ENCODE measurements at places on chromosomes 7 and 10.

DNA sequence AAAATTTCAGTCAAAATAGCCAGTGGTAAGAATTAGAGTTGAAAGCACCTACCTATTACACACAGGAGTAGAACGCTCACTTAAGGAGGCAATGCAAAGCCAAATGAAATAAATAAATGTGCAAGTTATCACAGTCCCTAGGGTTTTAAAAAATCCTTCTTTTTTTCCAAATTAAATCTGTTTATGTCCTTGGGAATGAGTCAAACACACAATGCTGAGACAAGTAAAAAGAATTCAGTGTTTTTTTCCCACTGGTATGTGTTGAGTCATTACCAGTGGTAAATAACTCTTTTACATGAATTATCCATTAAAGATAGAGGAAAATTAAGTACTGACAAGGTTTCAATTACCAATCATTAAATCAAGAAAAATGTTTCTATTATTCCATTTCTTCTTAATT lies 438.6 kb downstream of the TNS3 start:
- no peak for DNase-seq

DNA sequence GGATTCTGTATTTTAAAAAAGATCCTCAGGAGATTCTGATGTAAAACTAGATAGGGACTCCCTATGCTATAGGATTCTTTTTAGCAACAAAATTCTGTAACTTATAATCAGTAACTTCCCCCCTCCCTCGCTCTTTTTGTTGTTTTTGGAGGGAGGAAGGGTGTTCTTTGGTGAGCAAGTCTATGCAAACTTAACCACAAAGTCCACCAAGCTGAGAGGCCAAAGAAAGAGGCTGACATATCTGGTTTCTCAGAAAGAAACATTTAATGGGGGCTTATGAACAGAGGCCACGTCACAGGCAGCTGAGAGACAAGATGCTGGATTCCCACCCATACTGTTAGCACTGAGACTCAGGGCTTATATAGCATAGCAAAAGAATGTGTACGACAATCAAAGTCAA lies 14.3 kb upstream of the ABCB5 start:
- no peak for DNase-seq

- no peak for DNase-seq
These were observed 33.2 kb downstream of the PNPLA8 start for GRCh38 chr7:108492742-108493141.

DNA sequence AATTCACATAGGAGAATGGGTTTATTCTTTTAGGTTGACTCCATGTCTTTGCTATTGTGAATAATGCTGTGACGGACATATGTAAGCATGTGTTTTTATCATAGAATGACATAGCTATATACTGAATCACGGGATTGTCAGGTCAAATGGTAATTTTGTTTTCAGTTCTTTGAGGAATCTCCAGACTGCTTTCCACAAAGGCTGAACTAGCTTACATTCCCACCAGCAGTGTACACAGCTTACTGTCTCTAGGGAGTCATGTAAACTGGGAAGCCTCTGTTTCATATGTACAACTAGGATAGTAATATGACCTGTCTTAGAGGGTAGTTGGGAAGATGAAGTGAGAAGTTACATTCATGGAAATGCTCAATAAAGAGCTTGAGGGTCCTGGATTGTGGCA lies 6.8 kb upstream of the C10orf120 start:
- DNase-seq = no peak

- DNase-seq = no peak
These were observed 84.8 kb upstream of the CCDC6 start for GRCh38 chr10:59991117-59991516.

DNA sequence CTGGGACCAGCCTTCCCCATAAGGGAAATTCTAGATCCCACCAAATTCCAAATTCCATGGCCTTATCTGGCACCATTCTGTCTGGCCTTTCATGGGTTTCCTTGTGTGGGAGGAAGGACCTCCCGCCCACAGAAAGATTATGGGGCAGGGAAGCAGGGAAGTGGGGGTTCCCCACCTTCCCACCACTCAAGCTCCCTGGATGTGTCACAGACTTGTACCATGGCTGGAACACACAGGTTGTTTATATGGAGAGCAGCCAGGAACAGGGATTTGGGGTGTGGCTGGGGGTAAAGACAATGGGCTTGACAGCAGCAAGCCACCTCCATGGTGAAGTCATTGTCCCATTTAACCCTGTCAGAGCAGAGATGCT lies 18.3 kb downstream of the UNC5B start:
- DNase-seq = no peak

DNA sequence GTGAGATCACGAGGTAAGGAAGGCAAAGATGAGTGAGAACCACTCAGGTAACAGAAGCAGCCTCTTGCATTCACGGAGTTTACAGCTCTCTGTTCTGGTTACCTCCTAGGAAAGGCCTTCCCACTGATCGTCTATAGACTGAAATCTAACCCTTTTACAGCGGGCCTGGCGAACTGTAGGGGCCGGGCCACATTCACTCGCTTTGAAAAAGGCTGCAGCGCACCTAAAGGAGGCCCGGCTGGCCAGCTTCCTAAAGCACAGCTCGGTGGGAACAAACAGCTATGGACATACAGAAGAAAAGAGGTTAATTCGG lies 565 bp downstream of the ATP5MK start:
- no peak for DNase-seq

- DNase-seq = no peak
These were observed 564.5 kb upstream of the IGFBP3 start for GRCh38 chr7:46485481-46486065.

GRCh38 chr7:41731493-41732435 lies 28.9 kb upstream of the INHBA start:
- DNase-seq = no peak

DNA sequence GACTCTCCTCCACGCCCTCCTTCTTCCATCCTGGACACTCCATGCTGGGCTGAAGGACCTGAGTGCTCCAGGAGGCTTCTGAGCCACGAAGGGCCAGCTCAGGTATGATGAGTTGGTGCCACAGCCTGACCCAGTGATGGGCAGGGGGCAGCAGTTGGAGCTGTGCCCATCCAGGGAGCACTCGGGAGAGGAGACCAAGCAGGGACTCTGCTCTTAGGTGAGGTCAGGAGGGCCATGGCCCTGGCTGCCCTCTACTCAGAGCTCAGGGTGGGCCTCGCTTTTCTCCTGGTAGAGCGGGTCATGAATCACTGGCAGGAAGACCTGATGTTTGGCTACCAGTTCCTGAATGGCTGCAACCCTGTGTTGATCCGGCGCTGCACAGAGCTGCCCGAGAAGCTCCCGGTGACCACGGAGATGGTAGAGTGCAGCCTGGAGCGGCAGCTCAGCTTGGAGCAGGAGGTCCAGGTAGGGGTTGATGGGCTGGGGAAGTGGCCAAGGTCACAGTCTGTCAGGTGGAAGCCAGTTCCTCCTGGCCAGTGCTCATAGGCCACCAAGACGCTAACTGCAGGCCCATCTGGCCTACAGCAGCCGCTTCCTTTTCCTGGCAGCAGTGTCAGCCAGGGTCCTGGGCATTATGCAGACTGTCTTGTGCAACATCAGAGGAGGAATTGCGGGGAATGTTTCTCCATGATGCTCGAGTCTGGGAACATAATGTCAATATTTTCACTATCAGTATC lies 50.8 kb downstream of the ALOX5 start:
- no peak for DNase-seq

- no peak for DNase-seq
These were observed 121.8 kb downstream of the SGMS1 start for GRCh38 chr10:50501924-50502452.

DNA sequence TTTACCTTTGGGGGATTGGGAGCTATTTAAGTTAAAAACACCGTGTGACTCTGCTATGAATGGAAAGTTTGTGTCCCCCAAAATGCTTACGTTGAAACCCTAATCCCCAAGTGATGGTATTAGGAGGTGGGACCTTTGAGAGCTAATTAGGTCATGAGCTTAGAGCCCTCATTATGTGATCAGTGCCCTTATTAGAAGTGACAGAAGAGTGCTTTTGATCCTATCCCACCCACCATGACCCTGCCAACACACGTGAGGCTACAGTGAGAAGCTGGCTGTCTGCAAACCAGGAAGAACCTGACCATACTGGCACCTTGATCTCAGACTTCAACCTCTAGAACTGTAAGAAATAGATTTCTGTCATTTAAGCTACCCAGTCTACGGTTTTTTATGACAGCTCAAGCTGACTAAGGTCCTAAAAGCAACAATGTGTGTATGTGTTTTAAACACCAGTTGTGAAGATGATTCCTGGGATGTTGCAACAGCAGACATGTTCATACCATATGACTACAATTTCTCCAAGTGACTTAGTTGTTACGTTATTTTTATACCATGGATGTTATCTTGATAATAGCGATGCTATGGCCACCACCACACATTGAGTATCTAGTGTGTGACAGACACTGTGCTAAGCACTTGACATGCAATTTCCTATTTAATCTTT lies 124.4 kb downstream of the PIP4K2A start:
- no peak for DNase-seq

DNA sequence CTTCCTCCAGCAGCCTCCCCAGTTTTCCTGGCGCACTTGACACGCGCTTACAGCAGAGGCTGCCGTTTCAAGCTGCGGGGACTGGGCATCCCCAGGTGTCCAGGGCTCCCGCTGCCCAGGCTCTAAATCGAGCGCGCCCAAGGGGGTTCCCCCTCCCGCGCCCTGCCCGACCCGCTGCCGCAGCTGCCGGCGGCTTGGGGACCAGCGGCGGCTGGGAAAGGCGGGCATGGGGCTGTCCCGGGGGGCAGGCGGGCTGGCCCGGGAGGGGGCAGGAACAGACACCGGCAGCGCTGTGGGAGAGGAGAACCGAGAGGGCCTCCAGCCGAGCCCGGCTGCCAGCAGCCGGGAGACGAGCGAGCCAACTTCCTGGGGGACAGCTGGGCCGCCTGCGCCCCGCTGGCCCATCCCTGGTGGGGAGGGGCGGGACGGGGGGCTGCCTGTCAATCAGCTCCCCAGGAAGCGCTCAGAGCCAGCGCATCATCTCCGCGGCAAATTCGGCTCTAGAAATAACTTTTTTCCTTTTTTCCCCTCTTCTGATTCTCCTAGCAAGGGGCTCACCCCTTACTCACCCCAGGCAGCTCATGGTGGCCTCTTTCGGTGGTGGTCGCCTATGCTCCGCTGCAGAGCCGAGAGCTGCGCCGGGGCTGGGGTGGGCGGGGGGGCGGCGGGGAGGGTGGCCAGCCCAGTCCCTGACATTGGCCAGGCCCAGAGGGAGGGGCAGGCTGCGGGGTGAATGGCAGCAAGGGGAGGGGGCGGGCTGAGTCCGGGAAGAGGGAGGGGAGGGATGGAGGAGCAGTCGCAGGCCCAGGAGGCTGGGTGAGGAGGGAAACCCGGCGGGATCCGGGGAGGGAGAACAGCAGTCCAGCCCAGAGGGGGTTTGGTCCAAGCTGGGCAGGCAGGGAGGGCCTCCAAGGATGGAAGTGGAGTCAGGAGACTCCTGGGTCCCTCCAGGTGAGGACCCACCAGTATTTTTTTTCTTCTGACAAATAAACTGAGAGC lies 14.7 kb downstream of the GRID2IP start:
- no peak for DNase-seq

DNA sequence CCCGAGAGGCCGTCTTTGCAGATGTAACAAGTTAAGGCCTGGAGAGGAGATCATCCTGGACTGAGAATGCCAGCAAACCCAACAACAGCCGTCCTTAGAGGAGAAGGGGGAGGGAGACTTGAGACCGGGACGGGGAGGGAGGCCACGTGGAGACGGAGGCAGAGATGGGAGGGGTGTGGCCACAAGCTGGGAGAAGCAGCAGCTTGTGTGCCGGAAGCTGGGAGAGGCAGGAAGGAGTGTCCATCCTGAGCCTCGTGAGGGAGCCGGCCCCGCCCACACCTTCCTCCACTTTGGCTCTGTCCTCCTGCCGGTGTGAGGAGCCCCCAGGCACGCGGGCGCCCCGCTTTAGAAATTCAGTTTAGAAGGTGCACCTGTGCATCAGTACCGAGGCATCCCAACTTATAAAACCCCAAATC lies 95.7 kb downstream of the DNAJB6 start:
- no peak for DNase-seq

DNA sequence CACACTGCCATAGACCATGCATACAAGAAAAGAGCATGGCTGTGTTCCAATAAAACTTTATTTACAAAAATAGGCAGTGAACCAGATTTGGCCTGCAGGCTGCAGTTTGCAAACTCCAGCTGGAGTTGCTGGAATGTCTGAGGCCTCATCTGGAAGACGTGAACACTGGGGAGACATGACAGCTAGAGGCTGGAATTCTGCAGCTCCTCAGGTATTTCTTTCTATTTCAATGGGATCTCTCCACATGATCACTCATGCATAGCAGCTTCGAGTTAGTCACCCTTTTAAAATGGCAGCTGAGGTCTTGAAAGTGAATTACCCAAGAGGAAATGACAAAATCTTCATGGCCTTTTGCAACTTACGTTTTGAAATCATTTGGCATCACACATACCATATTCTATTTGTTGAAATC lies 52.6 kb upstream of the BET1 start:
- DNase-seq = no peak

DNA sequence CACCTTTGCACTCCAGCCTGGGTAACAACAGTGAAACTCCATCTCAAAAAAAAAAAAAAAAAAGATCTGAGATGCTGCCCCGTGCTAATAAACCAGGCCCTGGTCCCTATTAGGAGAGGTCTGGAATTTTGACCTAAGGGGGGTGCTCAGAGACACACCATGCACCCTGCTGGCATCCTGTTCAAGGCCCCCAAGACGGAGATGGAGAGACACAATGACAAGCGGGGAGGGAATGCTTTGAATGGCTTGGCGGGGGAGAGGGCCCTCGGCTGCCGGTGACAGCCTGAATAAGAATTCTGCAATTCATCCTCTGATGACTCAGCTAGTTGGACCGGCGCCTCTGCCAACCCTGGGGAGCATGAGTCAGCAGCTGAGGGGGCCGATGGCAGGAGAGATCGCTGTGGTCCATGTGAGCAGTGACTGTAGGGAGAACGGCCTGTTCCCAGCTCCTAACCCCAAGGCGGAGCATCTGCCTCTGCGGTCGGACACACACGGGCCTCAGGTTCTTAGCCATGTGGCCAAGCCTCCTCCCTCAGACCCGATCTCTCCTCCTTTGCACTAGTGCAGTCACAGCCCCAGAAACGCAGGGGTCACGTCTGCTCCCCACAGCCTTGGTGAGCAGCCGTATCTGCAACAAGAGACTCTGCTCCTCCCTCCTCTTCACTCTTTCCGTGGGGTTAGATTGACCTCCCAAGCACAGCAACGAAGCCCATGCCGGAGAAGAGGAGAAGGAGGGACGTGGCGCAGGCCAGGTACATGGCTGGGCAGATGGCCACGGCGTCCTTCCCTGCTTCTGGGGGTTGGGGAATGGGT lies 14.9 kb downstream of the TRIM56 start:
- no peak for DNase-seq

DNA sequence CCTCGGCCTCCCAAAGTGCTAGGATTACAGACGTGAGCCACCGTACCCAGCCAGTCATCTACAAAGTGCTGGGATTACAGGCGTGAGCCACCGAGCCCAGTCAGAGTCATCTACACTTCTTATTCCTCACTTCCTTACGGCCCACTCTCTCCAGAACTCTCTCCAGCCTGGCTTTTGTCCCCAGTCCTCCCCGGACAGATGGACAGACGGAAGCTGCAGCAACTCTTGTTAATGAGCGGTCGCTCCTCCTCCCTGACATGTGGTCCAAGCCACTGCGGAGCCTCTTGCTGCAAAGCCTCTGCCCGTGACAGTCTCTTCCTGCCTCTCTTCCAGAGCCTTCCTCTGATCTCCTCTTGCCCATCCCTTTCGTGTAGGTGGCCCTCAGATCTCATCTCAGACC lies 45.9 kb downstream of the TMEM270 start:
- DNase-seq = no peak

- no peak for DNase-seq
These were observed 460.4 kb downstream of the PTPRN2 start for GRCh38 chr7:158127241-158127640.
